Eye (tissue), 1 donor: ENCODE measurements at places on chromosomes 12 and 14.
A peak's percentile ranks its signal among the peaks of the same experiment; 100 is the strongest.

GRCh38 chr12:59619461-59620240 lies 23.8 kb downstream of the SLC16A7 start:
- DNase-seq, result no peak

- no peak for DNase-seq
Observed at GRCh38 chr12:110998971-110999370, 78.6 kb upstream of the MYL2 start.

GRCh38 chr12:51051787-51052186 lies 3.7 kb downstream of the LETMD1 start:
- no peak for DNase-seq

- peak; percentile 37 for DNase-seq
Observed at GRCh38 chr14:51884086-51884927, 23.9 kb downstream of the GNG2 start.

- DNase-seq, result no peak
Observed at GRCh38 chr14:21231020-21231652, 38.1 kb downstream of the HNRNPC start.

DNA sequence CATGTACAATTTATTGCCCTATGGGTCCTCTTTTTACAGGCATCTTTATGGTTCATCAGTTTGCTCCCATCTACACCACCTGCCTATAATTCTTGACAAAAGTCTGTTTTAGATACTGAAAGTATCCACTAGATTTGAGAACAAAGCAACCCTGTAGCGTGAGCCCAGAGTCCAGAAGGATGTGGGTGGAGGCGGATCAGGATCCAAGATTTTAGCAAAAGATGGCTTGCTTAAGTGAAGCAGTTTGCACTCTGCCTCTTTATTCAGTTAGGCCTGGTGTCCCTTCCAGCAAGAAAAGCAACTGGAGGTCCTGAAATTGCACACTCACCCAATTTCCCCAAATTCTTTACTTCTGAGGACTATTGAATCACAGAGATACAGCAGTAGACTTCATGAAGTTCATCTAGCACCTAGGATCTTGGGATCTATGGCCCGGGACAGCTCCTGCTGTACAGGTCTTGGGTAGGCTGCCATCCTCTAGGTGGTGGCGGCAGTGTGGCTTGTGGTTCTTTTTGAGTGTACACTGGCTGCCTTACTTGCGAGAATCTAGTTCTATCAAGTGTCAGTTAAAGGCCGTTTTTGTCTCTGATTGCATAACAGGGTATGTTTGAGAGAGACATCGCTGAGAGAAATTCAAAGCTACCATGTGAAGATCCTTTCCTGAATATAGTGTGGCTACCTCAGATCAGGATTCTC lies 873.2 kb downstream of the NRXN3 start:
- no peak for DNase-seq

DNA sequence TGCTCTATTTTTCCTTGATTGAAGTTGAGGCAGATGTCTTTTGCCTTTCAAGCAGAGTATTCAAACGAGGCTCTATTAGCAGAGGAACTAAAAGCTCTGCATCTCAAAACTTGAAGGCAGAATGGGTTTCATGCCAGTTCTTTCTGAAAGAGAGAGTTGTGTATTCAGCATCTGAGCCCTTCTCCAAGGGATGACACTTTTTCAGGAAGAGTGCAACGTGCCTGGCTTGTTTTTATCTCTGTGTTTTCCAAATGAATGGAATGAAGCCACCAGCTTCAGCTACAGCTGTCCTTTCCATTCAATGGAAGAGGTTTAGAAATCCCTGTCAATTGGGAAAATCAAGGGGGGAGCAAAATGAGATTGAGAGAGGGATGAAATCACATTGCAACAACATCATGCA lies 14.6 kb downstream of the BEST3 start:
- DNase-seq, result no peak

- peak; percentile 89 for DNase-seq
Observed at GRCh38 chr14:99093532-99094517, 178.2 kb downstream of the BCL11B start.

GRCh38 chr12:2609020-2609419 lies 185.8 kb upstream of the FKBP4 start:
- no peak for DNase-seq

- no peak for DNase-seq
Observed at GRCh38 chr12:95269892-95270291, 52.3 kb downstream of the VEZT start.

- DNase-seq, result peak; percentile 86
Observed at GRCh38 chr14:85217412-85217811, 312.5 kb upstream of the FLRT2 start.

- no peak for DNase-seq
Observed at GRCh38 chr14:83798421-83798820, 1731.5 kb upstream of the FLRT2 start.

- peak; percentile 77 for DNase-seq
Observed at GRCh38 chr14:59630288-59630963, 53.8 kb upstream of the CCDC175 start.

- no peak for DNase-seq
Observed at GRCh38 chr14:75566321-75566720, 12.1 kb upstream of the FLVCR2 start.

- DNase-seq, result peak; percentile 97
Observed at GRCh38 chr12:53757101-53757770, 5.5 kb upstream of the CISTR start.

GRCh38 chr14:20429801-20430669 lies 5.9 kb downstream of the KLHL33 start:
- DNase-seq, result no peak

DNA sequence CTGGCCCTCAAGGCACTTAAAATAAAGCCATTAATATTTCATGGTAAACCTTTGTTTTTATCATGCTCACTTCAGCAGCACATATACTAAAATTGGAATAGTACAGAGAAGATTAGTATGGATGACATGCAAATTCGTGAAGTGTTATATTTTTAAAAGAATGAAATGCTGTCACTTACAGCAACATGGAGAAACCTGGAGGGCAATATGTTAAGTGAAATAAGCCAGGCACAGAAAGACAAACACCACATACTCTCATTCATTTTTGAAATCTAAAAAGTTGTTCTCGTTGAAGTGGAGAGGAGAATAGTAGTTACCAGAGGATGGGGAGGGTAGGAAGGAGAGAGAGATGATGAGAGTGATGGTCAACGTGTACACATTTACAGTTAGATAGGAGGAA lies 45.4 kb upstream of the ATP2B1 start:
- DNase-seq, result no peak

DNA sequence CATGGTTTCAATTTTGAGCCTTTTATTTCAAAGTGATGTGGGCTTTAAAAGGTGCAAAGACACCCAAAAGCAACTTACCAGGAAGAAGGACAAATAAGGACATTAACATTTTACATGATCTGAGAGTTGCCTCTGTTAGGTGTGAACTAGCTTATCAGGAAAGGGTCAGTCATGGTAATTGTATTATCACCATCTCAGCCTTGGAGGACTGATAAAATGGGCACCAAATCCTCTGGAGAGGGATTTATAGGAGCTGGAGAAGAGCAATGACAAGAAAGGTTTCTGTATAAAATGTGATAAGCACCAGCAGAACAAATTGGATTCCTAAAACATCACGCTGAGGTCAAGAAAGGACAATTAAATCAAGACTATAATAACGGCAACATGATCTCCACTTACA lies 217.7 kb upstream of the PRICKLE1 start:
- no peak for DNase-seq

DNA sequence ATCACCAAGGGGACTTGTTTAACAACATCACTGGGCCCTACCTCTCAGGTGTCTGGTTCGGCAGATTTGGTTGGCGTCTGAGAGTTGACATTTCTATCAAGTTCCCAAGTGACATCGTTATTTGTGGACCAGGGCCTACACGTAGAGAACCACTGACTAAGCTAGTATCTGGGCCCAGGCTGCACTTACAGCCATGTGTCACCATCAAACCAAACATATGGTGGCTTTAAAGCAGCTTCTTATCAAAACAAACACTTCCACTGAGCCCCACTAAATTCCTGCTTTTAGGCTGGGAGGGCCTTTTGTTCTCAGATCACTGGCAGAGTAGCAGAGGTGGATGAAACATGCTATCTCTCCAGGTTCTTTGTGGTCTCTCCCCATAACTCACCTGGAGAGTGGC lies 220.5 kb downstream of the PELI2 start:
- DNase-seq, result no peak

DNA sequence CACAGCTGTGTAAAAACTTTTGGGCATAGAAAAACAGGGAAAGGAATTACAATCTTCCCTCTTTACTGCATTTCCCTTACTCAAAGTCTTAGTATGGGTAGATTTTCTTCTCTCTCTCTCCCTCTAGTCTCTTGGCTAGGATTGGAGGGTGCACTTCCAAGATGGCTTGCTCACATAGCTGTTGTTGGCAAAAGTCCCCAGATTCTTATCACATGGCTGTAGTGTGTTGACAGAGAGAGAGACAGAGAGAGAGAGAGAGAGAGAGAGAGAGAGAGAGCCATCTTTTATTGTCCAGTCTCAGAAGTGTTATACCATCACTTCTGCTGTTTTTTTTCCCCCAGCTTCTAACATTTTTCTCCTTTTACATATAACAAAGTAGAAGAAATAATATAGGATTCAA lies 6.3 kb upstream of the OR4E2 start:
- DNase-seq, result peak; percentile 7

GRCh38 chr14:47539031-47539461 lies 136.4 kb downstream of the MDGA2 start:
- DNase-seq, result peak; percentile 51

GRCh38 chr12:70149013-70149412 lies 94.2 kb upstream of the CNOT2 start:
- DNase-seq, result no peak

GRCh38 chr14:100059438-100059781 lies 5.8 kb upstream of the EVL start:
- DNase-seq, result no peak

DNA sequence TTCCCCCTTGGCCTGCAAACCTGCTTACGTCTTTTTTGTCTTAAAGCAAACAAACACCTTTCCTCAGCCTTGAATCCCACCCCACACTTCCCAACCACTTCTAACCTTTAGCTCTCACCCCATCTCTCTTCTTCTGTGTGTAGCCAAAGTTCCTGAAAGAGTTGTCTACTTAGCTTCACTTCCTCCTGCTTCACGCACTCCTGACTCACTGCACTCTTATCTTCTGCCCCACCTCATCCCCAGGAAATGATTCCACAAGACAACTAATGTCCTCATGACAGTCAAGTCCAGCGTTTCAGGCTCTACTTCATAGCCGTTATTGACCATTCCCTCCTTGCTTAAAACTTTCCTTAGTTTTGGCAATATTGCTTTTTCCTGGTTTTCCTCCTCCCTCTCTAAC lies 22.4 kb downstream of the EIF2B2 start:
- DNase-seq, result no peak

DNA sequence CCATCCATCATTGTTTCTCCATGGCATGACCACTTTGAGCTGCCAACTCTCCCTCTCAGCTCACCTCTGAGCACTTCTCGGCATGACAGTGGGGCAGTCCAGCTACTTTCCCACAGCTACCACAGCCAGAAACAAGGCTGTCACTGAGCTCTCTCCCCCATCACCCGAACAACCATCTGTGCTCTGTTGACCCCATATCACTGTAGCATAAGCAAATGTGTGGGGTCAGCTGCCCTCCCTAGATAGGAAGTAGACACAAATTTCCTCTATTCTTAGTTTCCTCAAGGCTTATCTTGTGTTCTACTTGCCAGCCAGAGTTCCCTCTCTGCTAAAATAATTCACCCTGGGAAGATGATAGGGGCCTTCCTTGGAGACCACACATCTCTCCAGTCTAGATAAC lies 82.6 kb upstream of the FUT8 start:
- DNase-seq, result no peak

DNA sequence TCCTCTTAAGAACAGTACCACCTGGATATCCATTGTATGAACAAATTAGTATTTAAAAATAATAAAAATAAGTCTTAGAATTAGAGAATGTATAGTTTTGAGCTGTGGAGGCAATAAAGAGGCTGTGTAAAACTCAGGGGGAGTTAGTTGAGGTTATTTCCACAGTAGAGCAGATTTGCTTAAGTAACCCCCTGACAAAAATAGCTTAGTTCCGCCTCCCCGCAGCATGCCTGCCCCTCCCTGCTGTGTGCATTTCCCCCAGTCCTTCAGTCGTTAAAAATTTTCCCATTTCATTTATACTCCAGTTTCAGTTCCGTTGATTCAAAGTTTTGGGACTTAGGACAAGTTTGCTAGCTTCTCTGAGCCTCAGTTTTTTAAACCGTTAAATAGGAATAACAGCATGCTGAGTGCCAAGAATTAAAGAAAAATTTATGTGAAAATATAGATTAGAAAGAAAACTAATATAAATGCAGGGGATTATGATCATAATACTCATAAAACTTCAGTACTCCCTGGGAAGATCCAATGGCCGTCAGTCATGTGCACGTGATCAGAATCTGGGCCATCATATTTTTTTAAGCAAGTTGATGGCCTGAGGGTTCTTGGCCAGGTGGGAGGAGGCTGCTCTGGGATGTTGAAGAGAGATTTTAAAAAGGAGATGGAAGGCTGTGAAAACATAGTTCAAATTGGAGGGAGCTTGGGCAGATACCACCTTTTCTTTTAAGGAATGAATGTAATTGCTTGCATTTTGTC lies 14.5 kb upstream of the SLC38A2 start:
- no peak for DNase-seq

GRCh38 chr14:31968107-31968810 lies 108.8 kb upstream of the ARHGAP5 start:
- no peak for DNase-seq

GRCh38 chr12:114450019-114450418 lies 44.1 kb upstream of the TBX5 start:
- no peak for DNase-seq

- DNase-seq, result peak; percentile 87
Observed at GRCh38 chr14:70052990-70053389, 135.8 kb downstream of the SLC8A3 start.

- DNase-seq, result no peak
Observed at GRCh38 chr14:67748312-67748711, 46.6 kb downstream of the RDH12 start.

DNA sequence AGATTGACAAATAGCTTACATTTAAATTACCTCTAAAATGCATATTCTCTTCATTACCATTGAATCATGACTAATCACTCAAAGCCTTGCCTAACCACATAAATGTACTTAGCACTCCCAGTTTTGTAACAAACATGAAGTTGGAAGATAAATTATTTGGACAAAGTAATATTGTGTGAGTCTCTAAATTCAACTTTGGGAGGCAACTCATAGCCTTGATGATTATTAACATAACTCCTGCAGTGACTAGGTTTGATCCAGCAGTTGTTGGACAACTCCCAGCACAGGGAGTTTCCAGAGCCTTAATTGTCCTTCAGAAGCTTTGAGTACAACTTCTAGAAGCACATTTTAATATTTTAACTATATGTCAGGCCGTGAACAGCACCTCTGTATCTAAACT lies 153.4 kb upstream of the PDZRN4 start:
- DNase-seq, result no peak
